Smooth muscle cell of the brain vasculature (primary cell): ENCODE measurements at places on chromosomes 6 and 20.

GRCh38 chr6:18302561-18303439 lies 38.5 kb upstream of the DEK start:
- no peak for DNase-seq

DNA sequence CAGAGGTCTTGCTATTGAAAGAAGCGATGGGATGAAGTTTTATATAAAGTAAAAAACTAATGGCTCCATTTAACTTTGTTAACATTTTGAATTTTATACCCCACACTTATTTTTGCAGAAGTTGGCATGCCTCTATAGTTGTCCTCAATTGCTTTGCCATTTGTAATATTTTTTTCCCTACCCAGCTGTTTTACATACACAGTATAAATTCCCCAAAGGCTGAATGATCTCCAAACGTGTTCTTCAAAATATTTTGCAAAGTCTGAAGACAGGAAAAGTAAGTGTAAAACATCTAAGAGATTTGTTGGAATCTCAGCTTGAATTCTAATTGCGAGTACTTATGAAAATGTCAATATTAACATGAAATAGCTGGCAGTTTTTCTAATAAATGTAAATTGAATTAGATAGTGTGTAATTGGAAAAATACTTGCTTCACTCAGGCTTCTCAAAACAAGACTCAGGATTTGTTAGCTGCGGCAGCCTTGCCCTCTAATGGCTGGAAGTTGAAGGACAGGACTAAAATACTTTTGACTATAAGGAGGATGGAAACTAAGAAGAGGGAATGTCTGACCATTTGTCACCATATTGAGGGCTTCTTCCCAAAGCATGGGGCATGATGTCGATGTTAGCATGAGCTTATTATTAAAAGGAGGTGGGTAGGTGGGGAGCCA lies 226.8 kb downstream of the UST start:
- DNase-seq, result no peak

GRCh38 chr6:20110478-20110877 lies 101.8 kb downstream of the MBOAT1 start:
- no peak for DNase-seq

DNA sequence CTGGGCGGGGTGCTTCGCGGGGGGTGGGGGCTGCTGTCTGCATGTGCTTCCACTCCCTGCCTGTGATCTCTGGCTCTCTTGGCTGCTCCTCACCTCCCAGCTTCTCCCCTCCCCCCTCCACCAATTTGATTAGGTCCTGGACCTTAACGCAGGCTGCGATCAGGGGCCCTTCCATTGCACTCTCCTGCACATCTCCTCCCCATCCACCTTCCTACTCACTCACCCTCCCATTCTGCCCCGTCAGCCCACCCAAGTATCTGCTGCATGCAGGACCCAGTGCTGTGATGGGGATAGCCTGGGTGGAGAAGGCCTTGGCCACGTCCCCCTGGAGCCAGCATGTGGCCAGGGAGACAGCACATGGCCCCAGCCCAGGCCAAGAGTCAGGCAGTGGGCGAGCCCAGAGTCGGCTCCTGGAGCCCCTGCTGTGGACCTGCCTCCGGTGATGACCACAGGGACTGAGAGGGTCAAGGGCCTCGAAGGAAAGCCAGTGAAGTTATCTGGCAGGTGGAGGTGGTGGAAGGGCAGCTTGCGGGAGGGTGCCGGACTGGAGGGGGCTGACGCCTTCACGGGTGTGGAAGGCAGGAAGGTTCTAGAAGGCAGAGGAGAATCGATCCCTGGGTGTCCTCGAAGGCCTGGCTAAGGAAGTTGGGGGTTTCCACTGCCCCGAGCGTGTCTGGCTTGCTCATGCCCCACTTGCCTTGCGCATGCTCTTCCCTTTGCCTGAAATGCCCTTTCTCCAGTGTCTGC lies 40.7 kb downstream of the SRC start:
- DNase-seq, result no peak

DNA sequence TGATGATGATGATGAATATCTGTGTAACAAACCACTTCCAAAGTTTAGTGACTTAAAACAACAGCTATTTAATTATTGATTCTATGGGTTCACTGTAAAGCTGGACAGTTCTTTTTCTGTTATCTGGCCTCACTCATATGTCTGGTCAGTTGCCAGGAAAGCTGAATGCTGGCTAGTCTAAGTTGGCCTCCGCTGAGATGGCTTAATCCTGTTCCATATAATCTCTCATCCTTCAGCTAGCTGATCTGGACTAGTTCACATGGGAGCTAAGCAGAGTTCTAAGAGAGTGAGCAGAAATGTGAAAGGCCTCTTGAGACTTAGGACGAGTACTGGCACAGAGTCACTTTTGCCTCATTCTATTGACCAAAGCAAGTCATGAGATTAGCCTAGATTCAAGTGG lies 334.7 kb upstream of the FLRT3 start:
- DNase-seq, result no peak

DNA sequence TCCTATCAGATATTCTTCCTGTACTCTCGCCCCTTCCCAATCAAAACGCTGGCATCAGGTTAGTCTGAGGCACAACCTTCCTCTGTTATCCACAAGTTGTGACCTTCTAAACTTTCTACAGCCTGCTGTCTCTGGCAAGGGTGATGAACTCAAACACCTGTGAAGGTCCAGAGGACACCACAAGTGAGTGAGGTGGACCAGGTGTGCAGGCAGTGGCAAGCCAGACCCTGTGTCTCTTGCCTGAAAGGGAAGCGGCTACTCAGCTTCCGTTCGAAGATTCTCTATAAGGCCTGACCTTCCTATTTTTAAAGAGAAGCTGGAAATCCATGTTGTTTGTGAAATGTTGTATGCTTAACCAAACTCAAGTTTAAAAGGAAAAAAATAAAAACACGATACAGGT lies 36.8 kb downstream of the GCM1 start:
- DNase-seq, result no peak

GRCh38 chr20:17345321-17345720 lies 118.5 kb downstream of the PCSK2 start:
- DNase-seq, result no peak

GRCh38 chr6:1043458-1043836 lies 268.5 kb upstream of the FOXQ1 start:
- no peak for DNase-seq

DNA sequence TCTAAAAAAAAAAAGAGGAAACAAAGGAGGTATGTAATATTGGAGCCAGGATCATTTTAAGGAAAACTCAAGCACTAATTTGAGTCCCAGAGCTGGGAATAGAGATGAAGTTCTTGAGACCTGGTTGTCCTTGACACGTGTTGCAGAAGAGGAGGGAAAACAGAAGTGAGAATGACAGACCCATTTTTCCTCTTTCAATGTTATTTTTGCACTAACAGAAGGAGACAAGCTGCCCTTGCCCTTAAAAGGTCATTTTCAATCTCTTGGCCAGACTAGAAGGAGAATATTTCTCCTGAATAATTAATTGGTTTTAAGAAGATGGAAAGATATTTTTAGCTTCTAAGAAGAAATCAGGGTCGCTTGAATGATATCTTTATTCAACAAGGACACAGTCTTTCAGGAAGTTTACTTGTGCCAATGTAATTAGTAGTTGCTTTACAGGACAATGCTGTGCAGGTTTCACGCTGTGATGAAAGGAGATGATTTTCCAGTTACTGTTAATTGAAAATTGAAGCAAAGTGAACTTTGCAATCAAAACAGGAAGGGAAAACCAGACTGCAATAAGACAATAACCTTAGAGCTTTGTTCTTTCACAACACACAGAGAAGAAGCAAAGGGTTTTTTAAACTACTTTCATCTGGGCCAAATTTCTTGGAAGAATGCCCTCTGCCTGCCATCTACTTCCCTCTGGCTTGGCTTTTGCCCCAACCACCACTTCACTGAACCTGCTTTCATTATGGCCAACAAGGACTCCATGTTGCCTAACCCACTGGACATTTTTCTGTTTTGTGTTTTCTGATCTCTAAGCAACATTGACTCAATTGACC lies 107.8 kb upstream of the SHLD1 start:
- DNase-seq, result no peak

- DNase-seq, result no peak
These were observed 13.2 kb upstream of the HELZ2 start for GRCh38 chr20:63587256-63587655.

- DNase-seq, result no peak
These were observed 12.6 kb downstream of the PGM3 start for GRCh38 chr6:83180426-83180950.

GRCh38 chr20:59351157-59352040 lies 51.0 kb downstream of the EDN3 start:
- no peak for DNase-seq

GRCh38 chr6:20205722-20206161 lies 6.5 kb downstream of the MBOAT1 start:
- DNase-seq, result no peak

DNA sequence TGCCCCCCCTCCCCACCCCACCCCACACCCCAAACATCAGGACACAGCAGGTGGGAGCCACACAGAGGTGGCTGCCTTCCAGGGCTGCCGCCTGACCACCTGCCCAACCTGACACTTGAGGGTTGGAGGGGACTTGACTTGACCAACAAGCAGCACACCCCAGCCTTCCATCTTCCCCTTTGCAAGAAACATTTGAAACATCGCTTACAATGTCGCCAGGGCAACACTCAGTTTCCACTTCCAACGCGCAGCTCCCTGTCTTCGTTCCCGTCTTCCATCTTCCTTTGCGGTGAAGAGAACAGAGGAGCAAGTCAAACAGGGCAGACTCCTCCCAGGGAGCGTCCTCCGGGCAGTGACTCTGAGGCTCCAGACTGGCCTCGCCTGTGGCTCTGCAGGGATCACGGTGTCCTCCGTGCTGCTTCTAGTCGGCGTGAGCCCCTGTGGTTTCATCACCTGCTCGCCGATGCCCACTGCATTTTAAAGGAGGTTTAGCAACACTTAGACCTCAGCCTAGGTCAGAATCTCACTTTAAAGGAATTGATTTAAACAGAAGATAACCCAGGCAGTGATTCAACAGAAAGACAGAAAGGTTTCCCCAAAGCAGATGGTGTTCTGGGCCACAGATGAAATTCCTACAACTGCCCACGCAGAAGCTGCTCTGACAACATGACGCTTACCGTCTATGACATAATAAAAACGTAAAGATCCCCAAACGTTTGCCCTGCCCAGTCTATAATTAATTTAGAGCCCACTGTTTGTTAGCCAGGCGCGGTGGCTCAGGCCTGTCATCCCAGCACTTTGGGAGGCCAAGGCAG lies 130.8 kb downstream of the TAF4 start:
- DNase-seq, result no peak

GRCh38 chr6:158552055-158552795 lies 7.7 kb upstream of the TMEM181 start:
- no peak for DNase-seq

DNA sequence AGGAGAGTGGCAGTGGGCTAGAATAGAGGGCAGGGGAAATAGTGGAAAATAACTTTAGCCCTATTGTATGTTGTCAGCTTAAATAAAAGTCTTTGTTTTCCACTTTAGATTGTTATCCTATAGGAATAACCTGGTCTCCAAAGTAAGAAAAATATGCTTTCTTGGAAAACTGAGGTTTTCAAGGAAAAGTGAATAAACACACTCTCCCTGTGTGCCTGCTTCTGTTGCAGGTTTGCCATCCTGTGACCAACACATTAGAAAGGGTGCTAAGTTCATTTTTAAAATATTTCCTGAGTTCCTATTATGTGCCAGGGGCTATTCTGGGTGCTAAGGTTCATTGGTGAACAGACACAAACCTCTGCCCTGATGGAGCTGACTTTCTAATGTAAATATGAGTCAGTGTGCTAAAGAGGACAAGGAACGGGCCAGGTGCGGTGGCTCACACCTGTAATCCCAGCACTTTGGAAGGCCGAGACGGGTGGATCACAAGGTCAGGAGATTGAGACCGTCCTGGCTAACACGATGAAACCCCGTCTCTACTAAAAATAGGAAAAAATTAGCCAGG lies 23.5 kb downstream of the BICRAL start:
- DNase-seq, result no peak

- DNase-seq, result no peak
These were observed 609.9 kb upstream of the CITED2 start for GRCh38 chr6:139984317-139984716.

DNA sequence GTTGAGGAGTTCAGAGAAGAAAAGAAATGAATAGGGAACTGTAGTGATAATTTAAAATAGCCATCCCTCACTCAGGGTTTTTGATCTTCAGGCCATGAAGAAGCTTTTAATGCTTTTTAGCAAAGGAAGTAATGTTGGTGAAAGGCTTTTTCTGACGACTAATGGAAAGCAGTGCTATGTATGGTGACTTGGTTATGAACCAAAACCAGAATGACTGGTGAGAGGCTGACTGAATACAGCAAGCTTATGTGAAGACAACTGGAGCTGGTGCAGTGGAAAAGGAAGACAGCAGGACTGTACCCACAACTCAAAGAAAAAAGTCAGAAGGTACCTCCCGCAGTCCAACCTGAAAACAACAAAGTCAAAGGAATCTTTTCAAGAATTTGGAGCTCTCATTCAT lies 118.8 kb downstream of the PRDM1 start:
- no peak for DNase-seq

DNA sequence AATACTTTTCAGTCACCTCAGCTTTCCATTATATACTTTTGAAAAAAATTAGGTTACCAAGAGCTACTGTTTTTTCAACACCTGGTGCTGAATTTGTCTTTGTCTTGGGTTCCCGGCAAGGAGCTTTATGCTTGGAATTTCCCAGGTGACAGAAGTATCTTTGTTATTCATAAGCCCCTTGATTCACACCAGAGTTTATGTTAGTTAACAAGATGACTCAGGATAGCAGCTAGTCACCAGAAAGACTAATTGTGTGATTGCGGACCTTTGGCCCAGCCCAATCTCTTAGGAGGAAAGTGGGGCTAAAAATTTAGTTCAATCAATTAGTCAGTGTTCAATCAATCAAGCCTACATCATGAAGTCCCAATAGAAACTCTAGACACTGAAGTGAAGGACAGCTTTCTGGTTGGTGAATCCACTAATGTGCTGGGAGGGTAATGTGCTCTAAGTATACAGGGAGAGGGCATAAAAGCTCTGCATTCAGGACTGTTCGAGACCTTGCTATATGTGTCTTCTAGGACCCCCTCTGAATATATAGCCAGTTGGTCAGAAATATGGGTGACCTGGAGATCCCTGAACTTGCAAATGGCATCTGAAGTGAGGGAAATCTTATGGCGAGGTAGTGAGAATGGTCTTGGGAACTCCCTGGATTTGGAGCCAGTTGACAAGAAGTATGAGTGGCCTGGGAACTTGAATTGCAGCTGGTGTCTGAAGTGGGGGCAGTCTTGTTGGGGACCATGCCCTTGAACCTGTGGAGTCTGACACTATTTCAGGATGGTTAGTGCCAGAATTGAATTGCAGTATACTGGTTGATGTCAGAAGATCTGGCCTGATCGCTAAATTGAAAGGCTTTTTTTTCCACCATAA lies 16.2 kb downstream of the TMEM30A start:
- DNase-seq, result no peak
